ENCODE measurements at places on chromosomes 16 and 17.
A peak's percentile ranks its signal among the peaks of the same experiment; 100 is the strongest.

GRCh38 chr16:17470182-17470907, 415 bp downstream of the XYLT1 start:
- peaks cover 59% of the 10 kb centered on the region for H3K4me1 ChIP-seq
- H3K27me3 ChIP-seq: peaks cover 3% of the 10 kb centered on the region
- peak overlapping the region; percentile 80 for H3K4me3 ChIP-seq
- H3K36me3 ChIP-seq: no peaks in the 10 kb centered on the region
- DNase-seq: no peak

GRCh38 chr17:63116967-63117830, 151.2 kb downstream of the TANC2 start:
- H3K27ac ChIP-seq: no peak overlapping the region
- no peaks in the 10 kb centered on the region for H3K4me1 ChIP-seq
- no peak for DNase-seq
- H3K36me3 ChIP-seq: no peaks in the 10 kb centered on the region

DNA sequence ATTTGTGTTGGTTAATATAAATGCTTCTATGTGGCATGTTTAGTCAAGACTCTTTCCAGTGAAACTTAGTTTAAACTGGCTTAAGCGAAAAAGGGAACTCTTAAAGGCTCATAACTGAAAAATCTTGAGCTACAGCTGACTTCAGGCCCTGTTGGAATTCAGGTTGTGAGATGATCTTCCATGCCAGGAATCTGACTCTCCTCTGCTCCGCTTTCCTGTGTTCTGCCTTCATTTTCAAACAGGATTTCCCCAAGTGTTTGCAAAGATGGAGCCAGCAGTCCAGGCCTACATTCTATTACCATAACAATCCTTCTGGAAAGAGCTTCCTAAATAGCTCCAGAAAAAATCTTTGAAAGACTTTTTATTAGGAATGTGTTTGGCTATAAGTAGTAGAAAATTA, 134.9 kb downstream of the NLK start:
- no peaks in the 10 kb centered on the region for H3K27me3 ChIP-seq
- peaks cover 23% of the 10 kb centered on the region for H3K36me3 ChIP-seq
- H3K4me3 ChIP-seq: no peak overlapping the region
- no peak overlapping the region for H3K27ac ChIP-seq
- no peaks in the 10 kb centered on the region for H3K4me1 ChIP-seq
- DNase-seq: no peak

GRCh38 chr17:78925662-78926555, 722 bp upstream of the TIMP2 start:
- H3K4me3 ChIP-seq: peak overlapping the region; percentile 93
- no peaks in the 10 kb centered on the region for H3K36me3 ChIP-seq
- peak overlapping the region; percentile 99 for H3K27ac ChIP-seq
- DNase-seq: peak; percentile 98
- no peaks in the 10 kb centered on the region for H3K27me3 ChIP-seq

DNA sequence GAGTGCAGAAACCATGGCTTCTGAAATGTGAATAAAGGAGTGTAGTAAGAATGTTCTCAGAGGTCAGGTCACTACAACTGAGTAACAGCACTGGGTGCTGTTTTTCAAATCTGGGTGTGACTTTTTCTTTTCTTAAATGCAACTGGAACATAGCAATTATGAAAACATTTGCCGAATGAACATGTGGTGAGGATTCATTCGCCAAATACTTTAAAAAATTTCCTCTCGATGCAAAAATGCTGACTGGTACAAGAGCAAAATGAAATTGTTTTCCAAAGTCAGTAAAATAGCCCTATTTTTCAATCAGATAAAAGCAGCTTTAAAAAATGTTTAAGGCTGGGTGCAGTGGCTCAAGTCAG, 18.6 kb downstream of the ZDHHC7 start:
- DNase-seq: no peak
- H3K4me3 ChIP-seq: no peak overlapping the region
- H3K4me1 ChIP-seq: peaks cover 27% of the 10 kb centered on the region
- H3K36me3 ChIP-seq: peaks cover 58% of the 10 kb centered on the region

- peaks cover 48% of the 10 kb centered on the region for H3K4me1 ChIP-seq
- no peak for DNase-seq
- H3K27ac ChIP-seq: peak overlapping the region; percentile 68
- no peaks in the 10 kb centered on the region for H3K27me3 ChIP-seq
- no peak overlapping the region for H3K4me3 ChIP-seq
Measured at GRCh38 chr16:72847187-72848027, 200.5 kb downstream of the ZFHX3 start.

GRCh38 chr16:31528523-31529107, 915 bp downstream of the AHSP start:
- H3K27ac ChIP-seq: peak overlapping the region; percentile 10
- H3K27me3 ChIP-seq: no peaks in the 10 kb centered on the region
- H3K4me3 ChIP-seq: peak overlapping the region; percentile 46
- no peaks in the 10 kb centered on the region for H3K36me3 ChIP-seq
- H3K4me1 ChIP-seq: peaks cover 2% of the 10 kb centered on the region

- no peaks in the 10 kb centered on the region for H3K27me3 ChIP-seq
- DNase-seq: peak; percentile 100
- H3K36me3 ChIP-seq: no peaks in the 10 kb centered on the region
Measured at GRCh38 chr17:40287494-40288369, at the start of gene CDC6. Gene CDC6, plus strand, starts transcription at chr17:40287879. Its CDS starts 1,542 bp downstream, at chr17:40289421.

DNA sequence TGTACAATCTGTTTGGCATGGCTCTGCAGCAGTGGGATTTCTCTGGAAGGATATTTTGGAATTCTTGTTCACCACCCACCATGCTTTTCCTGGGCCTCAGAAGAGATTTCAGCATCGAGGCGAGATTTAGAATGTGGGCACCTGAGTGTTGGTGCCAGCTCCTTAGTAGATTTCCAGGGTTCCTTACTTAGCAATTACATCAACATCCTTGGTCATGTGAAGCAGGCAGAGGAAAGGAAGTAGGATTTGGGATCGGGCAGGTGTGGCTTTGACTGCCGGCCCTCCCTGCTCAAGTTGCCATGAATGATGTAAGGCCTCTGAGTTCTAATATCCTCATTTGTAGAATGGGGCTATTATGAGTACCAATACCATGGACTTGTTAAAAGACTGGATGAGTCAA, 13.1 kb upstream of the RBFOX1 start:
- peaks cover under 1% of the 10 kb centered on the region for H3K27me3 ChIP-seq
- H3K27ac ChIP-seq: no peak overlapping the region
- no peaks in the 10 kb centered on the region for H3K36me3 ChIP-seq
- no peak overlapping the region for H3K4me3 ChIP-seq
- no peaks in the 10 kb centered on the region for H3K4me1 ChIP-seq

DNA sequence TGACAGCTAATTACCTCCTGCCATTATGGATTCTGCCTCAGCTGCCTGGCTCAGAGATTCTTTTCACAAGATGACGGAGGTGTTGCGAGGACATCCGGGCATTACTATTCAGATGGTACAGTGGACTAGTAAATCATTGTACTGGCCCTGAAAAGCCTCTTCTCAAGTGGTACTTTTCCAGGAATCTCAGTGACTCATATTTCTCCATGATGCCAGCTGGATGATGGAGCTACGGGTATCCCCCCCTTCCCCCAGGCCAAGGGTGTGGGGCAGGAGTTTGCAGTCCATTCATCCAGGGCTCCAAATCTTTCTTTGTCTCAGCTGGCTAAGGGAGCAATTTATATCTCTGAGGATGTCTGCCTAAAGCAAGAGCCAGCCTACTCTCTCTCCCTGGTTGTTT, 107.7 kb upstream of the GPR139 start:
- no peak overlapping the region for H3K27ac ChIP-seq
- no peaks in the 10 kb centered on the region for H3K36me3 ChIP-seq
- no peaks in the 10 kb centered on the region for H3K27me3 ChIP-seq
- H3K4me1 ChIP-seq: no peaks in the 10 kb centered on the region

- no peaks in the 10 kb centered on the region for H3K4me1 ChIP-seq
- H3K4me3 ChIP-seq: no peak overlapping the region
- no peak for DNase-seq
- H3K27me3 ChIP-seq: no peaks in the 10 kb centered on the region
- no peak overlapping the region for H3K27ac ChIP-seq
Measured at GRCh38 chr17:81184555-81184954, 18.5 kb upstream of the AATK start.

GRCh38 chr16:693766-694165, 3.6 kb upstream of the WDR24 start:
- peak overlapping the region; percentile 45 for H3K4me3 ChIP-seq
- no peak overlapping the region for H3K27ac ChIP-seq
- peaks cover 28% of the 10 kb centered on the region for H3K4me1 ChIP-seq
- H3K36me3 ChIP-seq: no peaks in the 10 kb centered on the region
- H3K27me3 ChIP-seq: peaks cover 67% of the 10 kb centered on the region
- DNase-seq: no peak

DNA sequence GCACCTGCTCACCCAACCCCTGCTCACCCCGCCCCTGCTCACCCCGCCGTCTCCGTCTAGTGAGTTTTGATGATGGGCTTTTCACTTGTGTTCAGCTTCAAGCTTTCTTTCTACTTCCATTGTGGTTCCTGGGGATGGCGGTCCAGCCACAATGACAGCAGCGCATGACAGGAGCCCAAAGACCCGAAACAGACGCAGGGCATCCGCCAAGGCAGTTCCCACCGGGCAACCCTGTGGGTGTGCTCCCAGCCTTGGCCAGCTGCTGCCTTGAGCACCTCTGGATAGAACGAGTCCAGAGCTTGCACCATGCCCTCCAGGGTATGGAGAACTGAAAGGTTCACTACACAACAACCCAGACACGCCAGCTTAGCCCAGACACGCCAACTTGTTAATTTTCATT, 92.9 kb upstream of the CHMP6 start:
- H3K4me1 ChIP-seq: no peaks in the 10 kb centered on the region
- no peaks in the 10 kb centered on the region for H3K27me3 ChIP-seq
- H3K4me3 ChIP-seq: no peak overlapping the region
- peaks cover 59% of the 10 kb centered on the region for H3K36me3 ChIP-seq
- DNase-seq: no peak

GRCh38 chr16:84985079-84986065, 26.0 kb downstream of the ZDHHC7 start:
- no peak overlapping the region for H3K4me3 ChIP-seq
- H3K4me1 ChIP-seq: peaks cover 38% of the 10 kb centered on the region
- DNase-seq: no peak

GRCh38 chr16:5205361-5206040, 107.9 kb upstream of the EEF2KMT start:
- DNase-seq: no peak
- H3K36me3 ChIP-seq: no peaks in the 10 kb centered on the region

DNA sequence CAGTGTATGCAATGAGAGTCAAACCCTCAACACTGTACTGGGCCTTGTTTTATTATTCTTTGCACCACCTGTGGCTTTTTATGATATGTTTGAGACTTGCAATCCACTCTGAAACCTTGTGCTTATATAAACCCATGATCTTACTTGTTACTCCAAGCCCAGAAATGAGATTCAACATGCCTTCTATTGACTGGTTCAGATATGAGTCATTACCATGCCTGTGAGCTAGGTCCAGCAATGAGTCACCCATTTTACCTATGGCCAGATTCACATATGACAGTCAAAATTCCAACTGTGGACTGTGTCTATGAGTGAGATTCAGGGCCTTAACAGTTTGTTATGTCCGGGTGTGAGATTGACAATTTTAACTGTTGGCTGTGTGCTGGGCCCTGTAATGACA, 1846.1 kb downstream of the TP53TG3F start:
- peak; percentile 70 for DNase-seq
- H3K4me3 ChIP-seq: no peak overlapping the region
- no peak overlapping the region for H3K27ac ChIP-seq
- H3K36me3 ChIP-seq: no peaks in the 10 kb centered on the region

DNA sequence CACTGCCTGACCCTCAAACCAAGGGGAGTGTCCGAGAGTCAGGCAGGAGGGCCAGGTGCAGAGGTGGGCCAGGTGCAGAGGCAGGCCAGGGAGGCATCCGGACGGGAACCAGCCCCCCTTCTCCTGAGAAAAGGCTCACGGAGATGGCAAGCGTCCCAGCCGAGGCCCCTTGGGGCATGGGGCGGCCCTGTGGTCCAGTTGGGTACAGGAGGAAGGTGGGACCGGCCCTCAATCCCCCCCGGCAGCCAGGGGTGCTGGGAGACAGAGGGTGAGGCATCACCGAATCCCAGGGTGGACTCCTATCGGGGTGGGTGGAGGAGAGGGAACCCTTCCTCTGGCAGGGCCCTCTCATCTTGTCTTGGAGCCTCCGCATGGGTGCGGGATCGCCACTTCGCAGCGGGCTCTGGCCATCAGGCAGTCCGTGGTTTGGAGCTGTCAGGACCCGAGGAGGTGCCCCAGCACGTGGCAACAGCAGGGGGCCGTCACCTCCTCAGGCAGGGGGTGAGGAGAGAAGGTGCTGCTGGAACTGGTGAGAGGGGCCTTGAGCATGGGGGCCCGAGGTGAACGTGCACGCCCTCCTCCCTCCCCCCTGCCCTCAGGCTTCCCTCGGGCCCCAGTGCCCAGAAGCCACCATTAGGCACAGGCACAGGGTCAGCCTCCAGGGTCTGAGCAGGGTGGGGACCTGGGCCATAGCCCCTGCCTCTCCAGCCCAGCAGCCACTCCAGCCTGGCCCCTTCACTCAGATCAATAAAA, 38.7 kb upstream of the SLC38A10 start:
- no peak for DNase-seq
- no peak overlapping the region for H3K27ac ChIP-seq
- H3K27me3 ChIP-seq: peaks cover 3% of the 10 kb centered on the region
- H3K36me3 ChIP-seq: no peaks in the 10 kb centered on the region

- peaks cover under 1% of the 10 kb centered on the region for H3K27me3 ChIP-seq
- no peak overlapping the region for H3K27ac ChIP-seq
- H3K4me3 ChIP-seq: no peak overlapping the region
- DNase-seq: no peak
- H3K36me3 ChIP-seq: no peaks in the 10 kb centered on the region
- H3K4me1 ChIP-seq: no peaks in the 10 kb centered on the region
Measured at GRCh38 chr16:66420396-66420795, 6.7 kb upstream of the BEAN1 start.

DNA sequence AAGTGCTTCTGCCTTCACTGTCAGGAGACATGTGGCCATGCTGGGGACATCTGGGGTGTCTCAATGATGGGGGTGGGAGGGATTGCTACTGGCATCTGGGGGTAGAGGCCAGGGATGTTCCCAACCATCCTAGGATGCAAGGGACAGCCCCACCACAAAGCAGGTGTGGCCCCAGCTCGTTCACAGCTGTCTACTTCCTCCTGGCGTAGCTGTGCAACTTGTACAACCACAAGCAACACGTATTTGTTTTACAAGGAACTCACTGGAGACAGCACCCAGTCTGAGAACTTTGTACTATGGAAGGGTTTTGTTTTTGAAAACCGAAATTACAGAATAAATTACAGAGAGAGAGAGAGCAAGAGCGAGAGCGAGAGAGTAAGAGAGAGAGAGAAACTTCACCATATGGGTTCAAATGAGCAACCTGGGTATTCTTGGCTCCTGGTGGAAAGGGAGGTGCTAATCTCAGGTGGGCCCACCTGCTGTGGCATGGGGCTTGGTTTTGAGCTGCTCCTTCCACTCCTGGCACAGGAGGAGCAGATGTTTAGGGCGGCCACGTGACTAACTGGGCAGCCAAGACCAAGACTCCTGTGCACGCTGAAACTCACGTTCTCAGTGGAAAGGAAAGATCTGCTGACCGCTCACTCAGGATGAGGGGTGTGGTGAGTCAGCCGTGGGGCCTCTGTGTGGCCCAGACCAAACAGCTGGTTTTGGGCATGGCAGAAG, 17.5 kb upstream of the TNFRSF13B start:
- H3K27me3 ChIP-seq: no peaks in the 10 kb centered on the region
- H3K36me3 ChIP-seq: no peaks in the 10 kb centered on the region
- H3K4me1 ChIP-seq: peaks cover 14% of the 10 kb centered on the region
- no peak overlapping the region for H3K27ac ChIP-seq
- no peak for DNase-seq
